ENCODE measurements at places on chromosomes 3 and 15.

DNA sequence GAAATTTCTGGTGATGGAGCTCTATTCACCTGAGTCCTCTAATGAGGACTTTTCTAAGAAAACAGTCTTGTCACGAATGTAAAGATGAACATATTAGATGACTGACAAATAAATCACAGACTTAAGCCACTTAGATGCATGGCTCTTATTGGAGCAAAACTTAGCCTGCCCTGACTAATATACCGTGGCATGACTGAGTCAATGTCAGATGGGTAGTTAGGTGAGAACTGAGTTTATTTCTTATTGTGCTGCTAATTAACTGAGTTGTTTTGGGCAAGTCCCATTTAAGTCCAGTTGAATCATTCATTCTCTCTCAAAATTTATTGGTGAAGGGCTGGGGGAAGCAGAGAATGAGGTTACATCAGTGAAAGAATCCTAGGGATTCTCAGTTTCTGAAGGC is 459.8 kb downstream of the MCTP2 start:
- no peak for DNase-seq

GRCh38 chr3:37785736-37786135 is 75.9 kb upstream of the CTDSPL start:
- DNase-seq = no peak

DNA sequence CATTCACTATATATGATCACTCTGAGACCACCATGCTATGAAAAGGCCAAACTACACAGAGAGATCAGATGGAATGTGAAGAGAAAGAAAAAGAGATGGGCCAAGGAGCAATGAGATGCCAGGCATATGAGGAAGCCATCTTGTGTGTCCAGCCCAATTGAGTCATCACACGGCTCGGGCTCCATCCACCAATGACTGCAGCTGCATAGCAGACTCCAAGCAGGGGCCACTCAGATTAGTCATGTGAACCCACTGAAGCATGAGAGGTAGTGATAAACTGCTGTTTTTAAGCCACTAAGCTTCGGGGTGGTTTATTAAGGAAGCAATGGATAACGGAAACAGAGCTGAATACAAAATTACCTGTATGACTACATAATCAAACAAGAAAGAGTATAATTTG is 185.9 kb downstream of the SUCLG2 start:
- no peak for DNase-seq

GRCh38 chr3:50422153-50422552 is 62.8 kb upstream of the TMEM115 start:
- no peak for DNase-seq

DNA sequence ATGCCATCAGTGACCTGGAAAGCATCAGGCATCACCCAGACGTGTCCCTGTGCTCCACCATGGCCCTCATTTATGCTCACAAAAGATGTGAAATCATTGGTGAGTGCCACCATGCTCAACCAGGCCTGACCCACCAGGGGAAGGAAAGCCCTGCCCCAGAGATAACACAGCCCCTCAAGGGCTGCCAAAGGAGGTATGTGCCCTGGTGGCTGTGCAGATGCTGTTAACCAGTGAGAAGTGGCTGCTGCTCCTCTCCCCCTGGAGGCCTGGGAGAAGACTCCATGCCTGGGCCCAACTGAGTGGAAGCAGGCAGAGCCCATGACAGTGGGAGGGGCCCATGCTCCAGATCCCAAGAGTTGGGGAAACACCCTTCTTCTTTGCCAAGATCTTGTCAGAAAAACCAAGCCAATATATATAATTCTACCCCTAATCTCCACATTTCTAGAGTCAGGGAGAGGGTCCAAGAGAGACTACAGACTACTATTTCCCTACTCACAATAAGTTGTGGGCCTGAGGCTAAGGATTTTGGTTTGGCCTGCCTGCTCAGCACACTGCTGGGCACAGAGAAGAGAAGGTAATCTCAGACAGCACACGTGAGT is 2.7 kb downstream of the TTC21A start:
- no peak for DNase-seq

- DNase-seq = peak; percentile 58
Measured at GRCh38 chr3:115834068-115834467, 210.8 kb downstream of the GAP43 start.

GRCh38 chr3:46812237-46812791 is 50.9 kb downstream of the MYL3 start:
- DNase-seq = peak; percentile 39

DNA sequence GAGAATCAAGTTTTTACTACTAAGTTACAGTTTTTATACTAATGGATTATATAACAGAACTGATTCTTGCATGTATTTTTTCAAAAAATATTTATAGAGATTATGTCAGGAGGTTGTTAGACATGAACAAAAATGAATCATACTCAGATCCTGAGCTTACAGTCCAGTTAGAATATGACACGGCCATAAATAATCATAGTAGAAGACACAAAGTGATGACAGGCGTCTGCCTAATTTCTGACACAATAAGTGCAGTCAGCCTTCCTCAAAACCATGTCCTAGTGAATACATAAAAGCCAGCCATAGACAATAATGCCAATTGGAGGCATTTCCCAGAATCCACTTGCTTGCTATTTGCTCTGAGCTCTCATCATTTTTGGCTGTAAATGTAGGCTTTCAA is 81.7 kb upstream of the POU1F1 start:
- DNase-seq = no peak

DNA sequence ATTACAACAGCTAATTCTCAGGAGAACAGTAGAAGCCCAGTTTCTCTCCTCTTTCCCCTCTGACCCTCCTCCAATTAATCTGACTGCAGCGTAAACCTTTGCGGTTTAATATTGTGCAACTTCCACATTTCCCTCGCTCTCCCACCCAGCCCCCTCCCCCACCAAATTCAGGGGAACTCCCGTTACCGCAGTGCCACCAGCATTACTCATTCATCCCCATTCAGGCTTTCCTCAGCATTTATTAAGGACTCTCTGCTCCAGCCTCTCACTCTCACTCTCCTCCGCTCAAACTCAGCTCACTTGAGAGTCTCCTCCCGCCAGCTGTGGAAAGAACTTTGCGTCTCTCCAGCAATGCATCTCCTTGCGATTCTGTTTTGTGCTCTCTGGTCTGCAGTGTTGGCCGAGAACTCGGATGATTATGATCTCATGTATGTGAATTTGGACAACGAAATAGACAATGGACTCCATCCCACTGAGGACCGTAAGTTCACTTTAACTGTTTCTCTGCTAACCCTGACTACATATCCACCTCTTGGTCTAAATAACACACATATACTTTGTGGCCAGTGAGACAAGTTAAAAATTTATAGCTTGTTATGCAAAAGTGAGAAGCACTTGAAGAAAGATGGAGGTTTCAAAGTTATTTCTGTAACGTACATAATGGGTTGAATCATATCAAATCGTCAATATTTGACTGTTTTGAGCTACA is at the start of gene PTX3:
TSS of gene PTX3 (plus strand) at position 268 of the 709 bp plus-strand sequence. CDS start at position 352, 84 bp downstream.
- DNase-seq = peak; percentile 95

DNA sequence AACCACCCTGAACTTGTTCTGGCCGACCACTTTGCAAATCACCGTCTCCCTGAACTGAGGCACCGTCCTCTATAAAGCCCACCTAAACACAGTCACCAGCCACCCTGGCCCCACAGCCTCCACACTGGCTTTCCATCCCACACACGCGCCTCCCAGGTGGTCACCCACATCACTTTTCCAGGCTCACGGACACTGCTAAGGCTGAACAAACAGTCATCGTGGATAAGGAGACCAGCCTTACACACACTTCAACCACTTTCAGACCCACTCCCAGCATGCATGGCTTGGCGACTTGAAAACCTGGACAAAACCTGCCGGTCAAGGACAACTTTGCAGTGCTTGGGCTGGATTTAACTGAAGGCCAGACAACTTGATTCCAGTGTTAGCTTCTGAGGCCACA is 8.4 kb downstream of the CHSY1 start:
- DNase-seq = no peak

DNA sequence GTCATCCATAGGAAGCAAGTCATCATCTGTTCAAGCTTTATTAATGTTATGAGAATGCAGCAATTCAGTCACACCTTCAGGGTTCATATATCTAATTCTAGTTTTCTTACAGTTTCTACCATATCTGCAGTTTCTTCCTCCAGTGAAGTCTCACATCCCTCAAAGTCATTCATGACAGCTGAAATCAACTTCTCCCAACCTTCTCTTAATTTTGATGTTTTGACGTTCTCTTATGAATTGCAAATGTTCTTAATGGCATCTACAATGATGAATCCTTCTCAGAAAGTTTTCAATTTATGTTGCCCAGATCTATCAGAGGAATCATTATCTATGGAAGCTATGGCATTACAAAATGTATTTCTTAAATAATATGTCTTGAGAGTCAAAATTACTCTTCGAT is 210.4 kb upstream of the ZBTB20 start:
- no peak for DNase-seq

DNA sequence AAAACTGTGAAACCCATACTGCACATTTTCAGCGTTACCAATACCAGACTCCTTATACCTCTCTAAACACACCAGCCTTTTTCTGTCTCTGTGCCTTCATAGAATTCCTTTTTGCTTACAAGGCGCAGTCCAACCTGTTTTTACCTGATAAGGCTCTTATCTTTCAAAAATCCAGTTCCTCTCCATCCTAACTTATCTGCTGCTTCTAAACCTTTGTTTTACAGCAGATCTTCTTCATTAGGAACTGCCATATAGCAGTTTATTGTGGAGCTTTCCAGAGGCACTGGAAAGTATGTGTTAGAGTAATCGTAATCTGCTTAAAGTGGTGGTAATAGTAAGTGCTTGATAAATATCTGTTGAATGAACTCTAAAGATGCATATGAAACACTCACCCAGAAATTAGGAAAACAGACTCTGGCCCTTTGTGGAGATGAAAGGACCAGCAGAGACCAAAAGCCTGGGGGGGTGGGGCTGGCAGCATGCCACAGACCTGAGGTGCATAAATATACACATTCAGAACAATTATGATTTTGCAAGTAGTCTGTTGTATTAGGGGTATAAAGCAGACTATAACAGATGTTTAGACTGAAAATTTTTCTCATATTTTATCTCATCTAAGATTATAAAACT is 29.3 kb downstream of the PPP2R3A start:
- DNase-seq = no peak

GRCh38 chr3:149266736-149267135 is 45.1 kb upstream of the CP start:
- DNase-seq = no peak

DNA sequence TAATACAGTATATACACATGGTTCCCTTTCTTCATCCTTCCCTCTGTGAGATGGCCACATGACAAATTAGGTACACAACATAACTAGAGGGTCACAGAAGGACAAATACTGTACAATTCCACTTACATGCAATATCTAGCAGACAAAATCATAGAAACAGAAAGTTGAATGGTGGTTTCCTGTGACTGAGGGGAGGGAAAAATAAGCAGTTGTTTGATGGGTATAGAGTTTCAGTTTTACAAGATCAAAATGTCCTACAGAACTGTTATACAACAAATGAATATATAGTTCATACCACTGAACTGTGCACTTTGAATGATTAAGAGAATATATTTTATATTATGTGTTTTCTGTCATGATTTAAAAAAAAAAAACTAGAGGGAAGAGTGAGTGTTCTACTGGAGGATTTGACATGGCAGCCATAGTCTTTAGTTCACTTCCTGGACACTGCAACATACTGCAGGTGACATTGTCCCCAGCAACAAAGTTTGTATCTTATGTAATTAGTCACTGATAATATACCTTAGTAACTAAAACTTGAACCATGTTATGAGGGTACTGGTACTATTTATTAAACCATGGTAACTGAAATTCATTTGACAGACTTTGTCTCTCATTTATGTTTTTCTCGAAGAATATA is 37.2 kb downstream of the CCDC54 start:
- DNase-seq = no peak

DNA sequence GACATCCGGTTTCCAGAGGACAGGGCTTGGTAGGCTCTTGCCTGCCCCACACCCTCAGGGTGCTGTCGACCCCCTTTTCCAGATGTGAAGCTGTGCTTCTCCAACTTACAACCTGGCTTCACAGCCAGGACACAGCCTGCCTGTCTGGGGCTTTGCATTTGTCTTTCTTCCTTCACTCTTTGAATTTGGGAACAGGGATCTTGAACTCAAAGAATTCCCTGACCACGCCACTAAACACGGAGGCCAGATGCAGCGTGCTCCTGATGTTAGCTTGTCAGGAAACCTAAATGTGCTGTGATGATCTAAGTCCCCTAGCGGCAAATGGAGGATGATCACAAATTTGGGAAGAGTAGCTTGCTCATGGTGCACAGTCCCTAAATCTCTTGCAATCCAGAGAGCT is 244.8 kb upstream of the RGMA start:
- DNase-seq = no peak

Data from fibroblast of pulmonary artery (primary cell).